ENCODE measurements at places on chromosomes 1 and 21. TPM values are rescaled to one million over a fixed set of nuclear protein-coding genes. Genes with fewer than 3 reads are reported as not detected.

TRAF3IP3 gene
- 3.2 TPM for total RNA-seq

AGPAT3 gene
- total RNA-seq = 101 TPM

- DNase-seq = no peak
Observed at GRCh38 chr1:53257454-53258081, 19.2 kb upstream of the MAGOH start.

PINK1 gene
- total RNA-seq = 119 TPM

UTP11 gene
- total RNA-seq = 25.6 TPM

Data from colonic mucosa (tissue), 4 donors.